ENCODE measurements at places on chromosomes 7 and 10.

- no peak for DNase-seq
These were observed 338.3 kb downstream of the CXCL12 start for GRCh38 chr10:44046605-44047004.

- DNase-seq: no peak
These were observed 8.4 kb downstream of the TBRG4 start for GRCh38 chr7:45102785-45103712.

- DNase-seq: peak; percentile 75
These were observed 781 bp upstream of the GRM8 start for GRCh38 chr7:127253281-127254162.

- DNase-seq: no peak
These were observed 9.1 kb downstream of the MMP21 start for GRCh38 chr10:125766511-125766910.

GRCh38 chr10:7412237-7412927 is 1.5 kb upstream of the SFMBT2 start:
- DNase-seq: no peak

- DNase-seq: no peak
These were observed 19.0 kb upstream of the COL1A2 start for GRCh38 chr7:94375691-94376090.

GRCh38 chr7:35258125-35258867 is 4.4 kb upstream of the TBX20 start:
- no peak for DNase-seq

GRCh38 chr7:65475734-65476319 is 102.2 kb downstream of the ZNF92 start:
- peak; percentile 47 for DNase-seq

DNA sequence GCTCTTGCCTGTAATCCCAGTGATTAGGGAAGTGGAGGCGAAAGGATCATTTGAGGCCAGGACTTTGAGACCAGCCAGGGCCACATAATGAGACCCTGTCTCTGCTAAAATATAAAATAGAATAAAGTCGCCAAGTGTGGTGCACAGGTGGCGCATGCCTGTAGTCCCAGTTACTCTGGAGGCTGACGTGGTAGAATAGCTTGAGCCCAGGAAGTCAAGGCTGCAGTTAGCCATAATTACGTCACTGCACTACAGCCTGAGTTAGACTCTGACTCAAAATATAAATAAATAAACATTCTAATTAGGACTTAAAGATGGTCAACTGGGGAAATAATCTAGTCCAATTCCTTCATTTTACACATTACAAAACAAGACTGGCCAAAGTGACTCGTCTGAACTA is 768 bp downstream of the CHCHD2 start:
- DNase-seq: peak; percentile 49

DNA sequence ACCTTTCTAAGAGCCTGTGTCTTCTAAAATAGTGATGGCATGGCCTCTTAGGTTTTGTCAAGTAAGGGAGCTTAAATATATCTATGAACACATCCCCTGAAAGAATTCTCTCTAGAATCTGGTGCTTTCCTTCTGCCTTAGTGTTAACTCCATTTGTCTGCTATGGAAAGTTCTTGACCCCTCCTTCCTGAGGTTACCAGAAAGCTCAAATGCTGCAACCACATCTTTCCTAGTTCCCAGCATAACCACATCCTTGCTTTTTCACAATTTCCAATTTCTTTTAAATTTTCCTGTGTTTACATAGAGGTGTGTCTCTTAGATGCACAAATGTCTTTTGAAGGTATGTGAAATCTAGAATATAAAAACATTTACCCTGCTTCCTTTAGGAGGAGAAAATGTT is 16.4 kb upstream of the GSDME start:
- no peak for DNase-seq

GRCh38 chr10:133161486-133162109 is 1.6 kb downstream of the KNDC1 start:
- no peak for DNase-seq

DNA sequence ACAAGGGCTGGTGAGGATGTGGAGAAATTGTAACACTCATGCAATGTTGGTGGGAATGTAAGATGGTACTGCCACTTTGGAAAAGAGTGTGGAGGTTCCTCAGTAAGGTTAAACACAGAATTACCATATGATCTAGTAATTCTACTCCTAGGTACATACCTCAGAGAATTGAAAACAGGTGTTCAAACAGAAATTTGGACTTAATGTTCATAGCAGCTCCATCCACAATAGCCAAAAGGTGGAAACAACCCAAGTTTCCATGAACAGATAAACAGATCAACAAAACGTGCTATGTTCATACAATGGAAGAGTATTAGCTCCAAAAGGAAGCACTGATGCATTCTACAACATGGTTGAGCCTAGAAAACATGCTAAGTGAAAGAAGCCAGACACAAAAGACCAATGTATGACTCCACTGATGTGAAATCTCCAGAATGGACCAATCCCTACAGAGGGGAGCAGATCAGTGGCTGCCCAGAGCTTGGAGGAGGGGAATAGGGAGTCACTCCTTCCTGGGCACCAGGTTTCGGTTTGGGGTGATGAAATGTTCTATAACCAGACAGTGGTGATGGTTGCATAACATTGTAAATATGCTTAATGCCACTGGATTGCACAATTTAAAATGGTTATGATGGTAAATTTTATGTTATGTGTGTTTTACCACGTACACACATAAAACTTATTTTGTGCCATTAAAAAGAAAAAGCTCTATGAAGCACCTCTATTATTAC is 5.7 kb upstream of the WDR86 start:
- DNase-seq: peak; percentile 31

DNA sequence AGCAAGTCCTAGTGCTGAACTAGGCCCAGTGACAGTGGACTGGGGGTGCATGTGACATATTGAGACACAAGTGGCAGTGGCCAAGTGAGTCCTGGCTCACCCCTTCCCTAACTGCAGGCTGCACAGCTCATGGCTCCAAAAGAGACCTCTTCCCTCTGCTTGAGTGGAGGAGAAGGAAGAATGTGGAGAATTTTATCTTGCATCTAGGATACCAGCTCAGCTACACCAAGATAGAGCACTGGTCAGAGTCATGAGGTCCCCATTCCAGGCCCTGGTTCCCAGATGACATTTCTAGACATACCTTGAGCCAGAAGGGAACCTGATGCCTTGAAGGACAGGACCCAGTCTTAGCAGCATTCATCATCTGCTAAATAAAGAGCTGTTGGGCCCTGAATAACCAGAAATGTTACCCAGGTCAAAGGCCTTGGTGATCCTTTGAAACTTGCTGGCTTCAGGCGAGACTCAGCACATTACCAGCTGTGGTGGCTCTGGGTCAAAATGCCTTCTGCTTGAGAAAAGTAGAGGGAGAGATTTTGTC is 114.5 kb downstream of the CDC14C start:
- no peak for DNase-seq

GRCh38 chr7:22255834-22256233 is 101.1 kb downstream of the RAPGEF5 start:
- no peak for DNase-seq

DNA sequence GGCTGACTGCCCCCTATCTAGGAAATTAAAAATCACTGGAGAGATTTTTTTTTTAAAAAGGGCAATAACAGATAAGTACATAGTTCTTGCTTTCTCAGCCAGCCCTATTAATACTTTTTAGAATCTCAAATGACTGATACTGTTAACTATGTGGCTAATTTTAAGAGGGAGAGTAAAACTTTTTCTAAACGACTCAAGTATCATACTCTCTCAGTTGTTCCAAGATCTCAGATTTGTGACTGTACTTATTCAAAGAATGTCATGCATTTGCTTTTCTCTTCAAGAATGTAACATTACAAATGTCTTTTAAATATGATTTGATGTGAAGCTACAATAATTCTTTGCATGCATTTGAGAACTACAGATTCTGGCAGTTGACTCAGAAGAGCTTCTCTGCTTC is 55.4 kb upstream of the RAB11FIP2 start:
- no peak for DNase-seq

- DNase-seq: no peak
These were observed 184.0 kb upstream of the LYZL1 start for GRCh38 chr10:29104661-29105399.

GRCh38 chr7:30726296-30727006 is 25.5 kb upstream of the INMT start:
- DNase-seq: no peak

- DNase-seq: peak; percentile 41
These were observed 722 bp downstream of the UPF2 start for GRCh38 chr10:12041766-12042408.

DNA sequence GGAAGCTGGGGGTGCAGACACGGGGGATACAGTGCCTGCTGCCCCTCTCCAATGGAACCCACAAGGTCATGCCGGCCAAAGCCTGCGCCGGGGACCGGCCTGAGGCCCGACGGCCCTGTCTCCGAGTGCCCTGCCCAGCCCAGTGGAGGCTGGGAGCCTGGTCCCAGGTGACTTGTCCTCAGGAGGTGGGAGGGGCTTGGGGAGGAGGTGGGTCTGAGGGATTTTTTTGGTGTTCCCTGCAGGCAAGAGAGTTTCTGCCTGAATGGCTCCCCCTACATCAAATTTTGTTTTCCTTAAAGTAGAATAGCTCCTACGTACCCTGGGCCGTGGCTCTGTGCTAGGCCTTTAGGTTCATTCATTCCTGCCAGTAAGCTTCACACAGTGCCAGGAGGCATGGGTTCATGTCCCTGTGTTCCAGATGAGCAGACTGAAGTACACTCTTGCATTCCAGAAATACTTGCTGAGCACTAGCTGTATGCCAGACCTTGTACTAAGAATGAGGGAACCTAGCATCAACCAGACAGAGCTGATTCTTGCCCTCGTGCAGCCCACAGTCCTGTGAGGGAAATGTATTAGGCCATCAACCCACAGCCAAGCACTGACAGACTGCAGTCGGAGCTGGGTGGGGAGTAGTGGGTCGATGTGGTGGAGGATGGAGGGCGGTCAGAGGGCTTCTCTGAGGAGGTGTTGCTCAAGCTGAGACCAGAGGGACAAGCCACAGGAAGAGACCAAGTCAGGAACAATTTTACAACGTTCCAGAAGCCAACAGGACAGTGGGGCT is 31.1 kb downstream of the TBATA start:
- DNase-seq: no peak

- no peak for DNase-seq
These were observed 109.1 kb downstream of the CDH23 start for GRCh38 chr10:71505862-71506261.

- peak; percentile 4 for DNase-seq
These were observed 1064.9 kb downstream of the NXPH1 start for GRCh38 chr7:9498303-9498702.

GRCh38 chr7:154698726-154699291 is 304.1 kb downstream of the PAXIP1 start:
- peak; percentile 12 for DNase-seq

DNA sequence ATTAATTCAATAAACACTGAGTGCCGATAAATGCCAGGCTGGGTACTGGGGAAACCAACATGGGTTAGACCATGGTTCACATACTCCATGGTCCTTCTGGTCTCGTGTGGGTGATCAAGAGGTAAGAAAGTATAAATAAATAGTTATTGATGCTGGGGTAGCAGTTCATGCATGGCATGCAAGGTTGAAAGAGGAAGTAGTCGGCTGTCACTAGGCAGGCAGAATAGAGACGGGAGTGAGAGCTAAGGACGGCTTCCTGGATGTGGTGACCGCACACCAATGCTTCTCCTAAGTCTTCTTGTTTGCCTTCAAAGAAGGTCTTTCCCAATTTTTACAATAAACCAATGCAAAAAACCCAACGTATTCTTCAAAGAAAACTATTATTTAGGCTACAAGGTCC is 208.6 kb downstream of the ADAM12 start:
- DNase-seq: peak; percentile 54

GRCh38 chr7:822692-823276 is 9.5 kb upstream of the SUN1 start:
- no peak for DNase-seq

DNA sequence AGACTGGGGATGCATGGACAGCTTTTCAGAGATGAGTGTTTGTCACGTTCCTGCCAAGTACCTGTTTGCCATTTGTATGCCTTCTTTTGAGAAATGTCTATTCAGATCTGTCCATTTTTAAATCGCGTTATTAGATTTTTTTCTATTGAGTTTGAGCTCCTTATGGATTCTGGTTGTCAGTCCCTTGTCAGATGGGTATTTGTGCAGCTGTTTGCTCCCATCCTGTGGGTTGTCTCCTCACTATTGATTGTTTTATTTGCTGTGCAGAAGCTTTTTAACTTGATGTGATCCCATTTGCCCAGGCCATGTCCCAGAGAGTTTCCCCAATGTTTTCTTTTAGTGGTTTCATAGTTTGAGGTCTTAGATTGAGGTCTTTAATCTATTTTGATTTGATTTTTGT is 5.5 kb upstream of the PRKAR1B start:
- no peak for DNase-seq

GRCh38 chr7:5428478-5429252 is 5.0 kb upstream of the TNRC18 start:
- peak; percentile 78 for DNase-seq

DNA sequence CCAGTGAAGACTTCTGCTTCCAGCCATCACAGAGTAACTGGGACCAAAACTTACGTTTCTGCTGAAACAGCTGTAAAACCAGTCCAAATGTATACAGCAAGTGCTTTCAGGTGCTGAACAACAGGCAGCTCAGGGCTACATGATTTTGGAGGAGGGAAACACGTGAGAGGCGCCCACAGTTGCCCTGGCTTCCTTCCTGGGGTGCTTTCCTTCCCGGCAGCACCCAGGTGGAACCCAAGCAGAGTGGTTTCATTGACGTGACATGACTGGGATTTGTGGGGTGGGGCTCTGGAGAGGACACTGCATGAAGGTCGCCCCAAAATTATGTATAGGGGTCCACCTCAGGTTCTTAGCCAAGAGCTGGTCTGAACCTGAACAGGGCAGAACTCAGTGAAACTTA is 34.2 kb downstream of the IL2RA start:
- DNase-seq: no peak
